ENCODE measurements at places on chromosomes 12 and 14.

DNA sequence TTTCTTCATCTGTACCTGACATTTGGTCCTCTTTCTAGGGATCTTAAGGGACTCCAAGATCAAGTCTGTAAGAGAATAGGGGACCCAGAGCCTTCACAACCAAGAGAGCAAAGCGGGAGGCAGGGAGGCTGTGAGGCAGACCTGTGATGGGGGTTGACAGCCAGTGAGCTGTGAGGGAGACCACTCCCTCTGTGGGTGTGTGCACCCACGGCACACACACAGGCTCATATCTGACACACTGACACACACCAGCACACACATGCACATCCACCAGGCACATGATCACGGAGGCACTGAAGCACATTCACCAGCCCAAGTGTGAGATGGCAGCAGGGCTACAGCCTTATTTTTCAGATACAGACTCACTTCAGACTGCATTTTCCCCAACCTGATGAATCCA lies 55.2 kb downstream of the SPTB start:
- no peak for DNase-seq

GRCh38 chr12:90628213-90628612 lies 326.8 kb downstream of the CCER1 start:
- no peak for DNase-seq

GRCh38 chr12:264269-264668 lies 1.6 kb upstream of the SLC6A13 start:
- no peak for DNase-seq

- DNase-seq, result no peak
Measured at GRCh38 chr12:91129662-91130362, 18.5 kb upstream of the LUM start.

DNA sequence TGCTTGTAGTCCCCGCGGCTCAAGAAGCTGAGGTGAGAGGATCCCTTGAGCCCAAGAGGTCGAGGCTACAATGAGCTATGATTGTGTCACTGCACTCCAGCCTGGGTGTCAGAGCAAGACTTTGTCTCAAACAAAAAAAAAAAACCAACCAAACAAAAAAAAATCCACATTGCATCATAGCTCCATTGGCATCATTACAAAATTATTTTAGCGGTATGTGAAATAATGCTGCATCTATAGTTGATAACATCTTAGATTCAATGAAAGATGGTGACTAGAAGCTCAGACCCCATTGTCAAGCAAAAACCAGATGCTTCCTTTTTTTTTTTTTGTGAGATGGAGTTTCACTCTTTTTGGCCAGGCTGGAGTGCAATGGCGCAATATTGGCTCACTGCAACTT lies 14.8 kb upstream of the PTHLH start:
- DNase-seq, result no peak

- DNase-seq, result no peak
Measured at GRCh38 chr14:44291366-44291915, 215.6 kb downstream of the FSCB start.

- no peak for DNase-seq
Measured at GRCh38 chr14:91399868-91400640, 17.6 kb downstream of the CCDC88C start.

DNA sequence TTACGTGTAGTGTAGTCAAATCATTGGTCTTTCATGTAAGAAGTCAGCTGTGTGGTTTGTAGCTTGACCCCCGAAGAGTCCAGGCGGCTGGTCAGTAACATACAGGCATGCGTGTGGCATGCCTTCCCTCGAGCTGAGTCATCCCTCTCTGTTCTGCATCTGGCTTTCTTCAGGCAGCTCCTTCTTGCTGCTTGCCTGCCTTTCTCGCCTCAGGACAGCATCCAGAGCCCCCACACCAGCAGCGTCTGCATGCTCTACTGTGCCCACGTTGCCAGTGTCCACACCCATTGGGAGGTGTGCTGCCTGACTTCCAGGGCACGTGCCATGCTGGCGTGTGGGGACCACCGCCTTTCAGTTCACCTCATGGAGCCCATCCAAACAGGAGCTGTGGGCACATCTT lies 96.8 kb downstream of the EP400 start:
- DNase-seq, result no peak

- no peak for DNase-seq
Measured at GRCh38 chr12:26520109-26520508, 312.9 kb downstream of the ITPR2 start.

- no peak for DNase-seq
Measured at GRCh38 chr14:102949062-102949800, 26.8 kb downstream of the AMN start.

GRCh38 chr12:505221-505620 lies 45.5 kb downstream of the B4GALNT3 start:
- no peak for DNase-seq

- DNase-seq, result no peak
Measured at GRCh38 chr12:122155705-122156104, 18.3 kb downstream of the IL31 start.

DNA sequence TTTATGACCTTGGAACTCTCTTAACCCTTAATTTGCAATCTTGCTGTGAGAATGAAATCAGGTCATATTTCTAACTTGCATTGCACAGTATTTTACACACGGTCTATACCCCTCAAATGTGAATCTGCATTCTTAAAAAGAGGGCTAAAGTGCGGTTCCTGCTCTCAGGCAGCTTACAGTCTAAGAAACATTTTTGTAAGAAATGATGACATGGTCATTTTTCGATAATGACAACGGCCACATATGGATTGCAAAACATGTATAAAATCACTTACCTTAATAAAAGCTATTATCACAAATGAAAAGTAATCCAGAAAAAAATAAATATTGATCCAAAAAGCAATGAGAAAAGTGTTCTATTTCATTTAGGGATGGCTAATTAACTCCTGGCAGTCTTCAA lies 24.8 kb upstream of the TMEM132D start:
- DNase-seq, result no peak

DNA sequence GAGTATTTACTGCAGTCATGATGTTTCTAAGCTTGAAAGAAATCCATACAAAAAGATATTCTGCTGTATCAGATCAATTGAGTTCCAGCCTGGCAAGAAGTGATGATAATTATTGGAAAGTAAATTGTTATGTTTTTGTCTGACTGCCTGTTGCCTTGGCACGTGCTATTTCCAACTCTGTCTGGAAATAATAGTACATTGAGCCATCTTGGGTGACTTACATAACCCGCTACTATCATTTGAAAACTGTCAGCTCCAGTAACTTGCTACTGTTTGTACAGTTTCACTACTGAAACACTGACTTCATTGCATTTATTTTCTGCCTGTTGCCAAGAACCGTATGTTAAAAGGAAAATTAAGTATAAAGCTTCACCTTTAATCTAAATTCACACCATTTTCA lies 318.6 kb downstream of the ITPR2 start:
- DNase-seq, result no peak

- DNase-seq, result no peak
Measured at GRCh38 chr12:78970041-78970440, 105.5 kb downstream of the SYT1 start.

DNA sequence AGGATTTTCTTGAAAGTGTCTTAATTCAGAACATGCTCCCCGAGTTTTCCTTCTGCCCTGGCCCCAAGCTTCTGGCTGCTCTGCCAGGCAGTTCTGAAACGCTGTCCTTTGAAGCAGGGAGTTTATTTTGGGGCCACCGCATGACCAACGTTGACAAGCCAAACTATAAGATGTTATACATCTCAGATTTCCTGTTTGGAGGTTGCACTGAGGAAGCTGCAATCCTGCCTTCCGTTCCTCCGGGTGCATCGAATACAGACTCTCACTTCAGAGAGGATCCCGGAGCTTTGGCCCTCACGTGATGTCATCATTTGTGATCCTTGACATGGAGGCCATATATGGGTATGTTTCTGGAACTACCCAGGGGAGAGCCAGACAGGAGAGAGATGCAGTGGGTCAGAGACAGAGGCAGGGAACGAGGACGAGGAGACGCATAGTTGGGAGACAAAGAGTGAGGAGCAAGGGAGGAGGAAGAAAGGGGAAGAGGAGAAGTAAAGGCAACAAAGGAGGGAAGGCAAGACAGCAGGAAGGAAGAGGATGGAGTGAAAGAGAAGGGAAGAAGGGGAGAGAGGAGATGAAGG lies at the start of gene ASB2:
Gene ASB2 (minus strand): TSS at position 94 of the 581 bp plus-strand sequence. CDS start 12,031 bp downstream, outside the sequence.
- DNase-seq, result no peak

- DNase-seq, result no peak
Measured at GRCh38 chr12:102421802-102422583, 58.4 kb downstream of the IGF1 start.

- DNase-seq, result no peak
Measured at GRCh38 chr12:56375598-56376434, 13.2 kb upstream of the APOF start.

DNA sequence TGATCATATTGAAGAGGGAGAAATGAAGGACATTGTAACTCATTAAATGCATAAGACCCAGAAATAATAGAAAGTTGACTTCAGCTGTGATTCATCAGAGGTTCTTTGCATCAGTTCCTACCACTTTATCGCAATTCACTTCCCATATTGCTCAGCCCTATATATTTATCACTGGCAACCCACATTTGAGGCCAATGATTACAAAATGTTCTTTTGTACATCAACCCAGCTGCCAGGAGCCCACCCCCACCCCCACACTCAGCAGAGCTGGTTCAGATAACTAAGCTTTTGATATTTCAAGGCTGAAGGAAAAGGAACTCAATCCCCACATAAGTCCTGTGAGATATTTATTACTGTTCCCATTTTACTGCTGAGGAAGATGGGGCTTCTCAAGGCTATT lies 51.2 kb upstream of the TMPO start:
- no peak for DNase-seq

GRCh38 chr12:73892201-73892600 lies 645.4 kb upstream of the ATXN7L3B start:
- DNase-seq, result peak; percentile 55

- no peak for DNase-seq
Measured at GRCh38 chr12:27105746-27106536, 23.6 kb upstream of the C12orf71 start.

DNA sequence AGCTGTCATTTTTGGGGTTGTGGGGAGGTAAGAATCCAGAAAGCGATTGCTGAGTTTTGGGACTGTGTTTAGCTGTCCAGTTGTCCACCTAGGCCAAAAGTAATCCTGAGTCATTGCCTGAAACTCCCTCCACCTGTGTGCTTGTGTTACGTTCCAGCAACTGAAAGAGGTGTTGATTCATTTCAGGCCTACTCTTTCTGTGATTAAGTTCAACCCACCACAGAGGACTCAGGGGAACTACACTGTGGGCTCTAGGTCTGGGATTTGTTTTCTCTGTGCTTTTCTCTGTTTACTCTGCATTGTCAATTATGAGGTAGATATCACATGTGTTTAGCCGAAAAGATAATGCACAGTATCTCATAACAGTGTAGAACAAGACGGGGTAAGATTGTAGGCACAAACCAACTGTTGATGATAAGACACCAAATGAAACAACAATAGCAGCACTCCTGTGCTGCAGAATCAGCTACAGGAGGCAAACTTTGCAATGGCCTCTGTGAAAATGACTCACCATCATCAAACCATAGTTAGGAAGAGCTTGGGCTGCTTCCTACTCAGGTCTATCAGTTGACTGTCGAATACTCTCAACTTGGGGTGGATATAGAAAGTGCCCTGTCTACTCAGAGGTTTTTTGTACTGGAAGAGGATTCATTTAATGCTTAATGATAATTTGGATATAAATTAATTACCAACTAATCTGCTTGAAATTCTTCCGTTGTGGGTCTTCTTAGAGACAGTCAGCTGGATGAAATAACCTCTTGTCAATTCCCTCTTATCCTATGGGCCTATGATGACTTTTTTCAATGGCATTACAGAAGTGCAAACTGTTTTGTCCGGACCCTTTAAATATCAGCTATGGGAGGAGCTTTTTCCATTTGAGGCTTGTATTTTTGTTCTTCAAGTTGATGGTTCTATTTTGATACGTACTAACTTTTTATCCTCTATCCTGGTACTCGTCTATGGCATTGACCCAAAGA lies 385.9 kb downstream of the BMP4 start:
- no peak for DNase-seq

GRCh38 chr14:93234798-93235197 lies 27.7 kb downstream of the UBR7 start:
- peak; percentile 37 for DNase-seq

- DNase-seq, result no peak
Measured at GRCh38 chr12:49627752-49628360, 4.5 kb downstream of the PRPF40B start.

- no peak for DNase-seq
Measured at GRCh38 chr12:9606736-9607372, 862 bp downstream of the KLRB1 start.

GRCh38 chr12:1204581-1205121 lies 213.6 kb downstream of the ERC1 start:
- DNase-seq, result no peak

- no peak for DNase-seq
Measured at GRCh38 chr14:52413729-52414408, 99.8 kb downstream of the PTGER2 start.

DNA sequence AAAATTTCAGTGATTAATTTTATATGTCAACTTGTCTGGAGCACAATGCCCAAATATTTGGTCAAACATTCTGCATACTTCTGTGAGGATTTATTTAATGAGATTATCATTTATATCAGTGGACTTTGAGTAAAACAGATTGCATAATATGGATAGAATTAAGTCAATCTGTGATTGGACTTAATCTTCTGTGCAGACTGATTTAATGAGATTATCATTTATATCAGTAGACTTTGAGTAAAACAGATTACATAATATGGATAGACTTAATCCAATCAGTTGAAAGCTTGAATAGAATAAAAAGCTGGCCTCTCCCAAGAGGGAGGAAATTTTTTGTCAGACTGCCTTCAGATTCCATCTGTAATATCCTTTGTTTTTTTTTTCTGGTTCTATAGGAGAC lies 1413.2 kb downstream of the LRFN5 start:
- DNase-seq, result peak; percentile 69

- no peak for DNase-seq
Measured at GRCh38 chr14:53432378-53432802, 279.3 kb upstream of the DDHD1 start.

DNA sequence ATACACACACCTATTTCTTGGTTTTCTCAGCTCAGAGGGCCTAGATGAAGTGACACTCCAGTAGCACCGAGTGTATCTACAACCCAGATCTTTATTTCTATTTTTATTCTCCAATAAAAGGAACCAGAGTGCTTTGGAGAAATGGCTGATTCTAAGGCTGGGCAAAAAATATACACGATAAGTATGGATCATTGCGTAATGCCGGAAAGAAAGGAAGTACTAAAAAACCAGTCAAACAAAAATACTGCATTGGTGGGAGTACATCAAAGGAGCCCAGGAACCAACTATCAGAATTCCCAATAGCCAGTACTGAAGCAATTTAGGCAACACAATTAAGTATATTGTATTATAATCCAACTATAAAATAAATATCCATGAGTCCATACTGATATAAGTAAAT lies 400.9 kb upstream of the CCDC196 start:
- no peak for DNase-seq

DNA sequence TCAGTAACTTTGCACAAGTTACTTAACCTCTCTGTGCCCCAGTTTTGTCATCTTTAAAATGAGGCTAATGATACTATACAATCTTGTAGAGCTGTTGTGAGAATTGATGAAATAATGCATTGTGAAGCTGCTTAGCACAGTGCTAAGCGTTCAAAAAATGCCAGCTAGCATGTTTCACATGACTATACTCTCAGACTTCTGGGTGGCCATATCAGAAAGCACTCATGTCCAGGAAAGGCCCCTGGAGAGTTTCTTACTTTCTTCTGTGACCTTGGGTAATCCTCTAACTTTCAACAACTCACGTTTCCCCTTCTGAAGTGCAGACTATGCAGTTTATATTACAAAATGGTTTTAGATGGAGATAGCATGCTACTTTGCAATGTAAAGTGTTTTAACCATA lies 68.1 kb downstream of the TPH2 start:
- DNase-seq, result no peak

- DNase-seq, result no peak
Measured at GRCh38 chr14:71438684-71439083, 493.5 kb upstream of the RGS6 start.

Measured in retinal pigment epithelial cell (primary cell).